Heart left ventricle (tissue), 16 donors: ENCODE measurements at places on chromosomes 2 and 18. TPM values are rescaled to one million over a fixed set of nuclear protein-coding genes. Genes with fewer than 3 reads are reported as not detected.

The ANXA4 gene
- 18.8 TPM for total RNA-seq

The IL1F10 gene
- not detected for total RNA-seq

The NPHP1 gene
- 5.0 TPM for total RNA-seq

The OXER1 gene
- 0.58 TPM for total RNA-seq

The TEKT4 gene
- total RNA-seq: 0.16 TPM

DNA sequence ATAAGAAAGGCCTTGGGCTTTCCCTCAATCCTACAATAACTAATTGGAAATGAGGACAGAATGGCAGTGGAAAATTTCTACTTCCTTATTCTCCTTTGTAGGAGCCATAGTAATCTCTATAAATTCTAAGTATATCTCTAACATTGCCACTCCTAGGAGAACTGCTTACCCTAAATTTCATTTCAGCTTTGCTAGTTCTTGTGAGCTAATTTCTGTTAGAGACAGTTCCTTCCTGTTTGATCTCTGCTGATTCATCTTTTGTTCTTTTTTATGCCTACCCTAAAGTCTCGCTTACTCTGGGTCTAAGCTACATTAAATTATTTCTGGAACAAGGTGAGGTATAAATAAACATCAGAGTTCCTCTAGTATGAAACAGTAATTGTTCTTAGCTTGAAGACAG, 25.7 kb downstream of the ABHD3 start:
- H3K36me3 ChIP-seq: peaks cover 6% of the 10 kb centered on the region
- no peak overlapping the region for H3K27ac ChIP-seq
- H3K27me3 ChIP-seq: no peaks in the 10 kb centered on the region
- no peak overlapping the region for H3K4me3 ChIP-seq
- DNase-seq: no peak

DNA sequence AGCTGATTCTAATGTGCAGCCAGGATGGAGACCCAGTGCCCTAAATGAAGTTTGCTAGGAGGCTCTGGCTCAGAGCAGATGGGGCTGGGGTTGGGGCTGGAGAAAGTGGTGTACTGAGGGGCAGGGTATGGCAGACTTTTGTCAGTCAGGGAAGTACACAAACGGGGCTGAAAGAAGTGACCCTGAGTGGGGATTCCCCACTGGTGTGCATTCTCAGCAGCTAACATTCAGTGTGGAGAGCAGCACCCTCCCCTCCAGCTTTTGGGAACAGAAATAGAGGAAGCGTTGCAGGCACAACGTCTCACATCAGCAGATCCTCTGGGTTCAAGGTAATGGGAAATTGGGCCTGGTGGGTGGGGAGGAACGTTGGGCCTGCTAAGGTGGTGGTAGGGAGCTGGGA, 89.1 kb upstream of the GCFC2 start:
- no peak overlapping the region for H3K4me3 ChIP-seq
- no peaks in the 10 kb centered on the region for H3K4me1 ChIP-seq
- no peak overlapping the region for H3K27ac ChIP-seq

DNA sequence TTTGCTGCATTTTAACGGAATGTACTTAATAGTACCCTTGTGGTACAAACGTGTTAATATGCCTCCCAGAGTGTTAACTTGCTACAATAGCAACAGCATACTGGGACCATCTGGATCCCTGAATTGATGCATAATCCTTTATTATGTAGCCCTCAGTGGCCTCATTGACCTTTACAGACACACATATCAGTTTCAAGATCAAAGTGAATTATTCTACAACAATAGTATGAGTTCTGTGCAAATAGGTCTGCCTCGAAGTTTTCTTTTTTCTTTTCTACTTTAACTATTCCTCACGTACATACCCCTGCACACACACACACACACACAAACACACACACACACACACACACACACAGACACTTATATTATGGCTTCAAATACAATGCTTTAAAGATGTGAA, 1622.1 kb downstream of the LRP1B start:
- no peak for DNase-seq
- H3K36me3 ChIP-seq: no peaks in the 10 kb centered on the region
- no peaks in the 10 kb centered on the region for H3K4me1 ChIP-seq
- no peak overlapping the region for H3K27ac ChIP-seq
- no peaks in the 10 kb centered on the region for H3K27me3 ChIP-seq

DNA sequence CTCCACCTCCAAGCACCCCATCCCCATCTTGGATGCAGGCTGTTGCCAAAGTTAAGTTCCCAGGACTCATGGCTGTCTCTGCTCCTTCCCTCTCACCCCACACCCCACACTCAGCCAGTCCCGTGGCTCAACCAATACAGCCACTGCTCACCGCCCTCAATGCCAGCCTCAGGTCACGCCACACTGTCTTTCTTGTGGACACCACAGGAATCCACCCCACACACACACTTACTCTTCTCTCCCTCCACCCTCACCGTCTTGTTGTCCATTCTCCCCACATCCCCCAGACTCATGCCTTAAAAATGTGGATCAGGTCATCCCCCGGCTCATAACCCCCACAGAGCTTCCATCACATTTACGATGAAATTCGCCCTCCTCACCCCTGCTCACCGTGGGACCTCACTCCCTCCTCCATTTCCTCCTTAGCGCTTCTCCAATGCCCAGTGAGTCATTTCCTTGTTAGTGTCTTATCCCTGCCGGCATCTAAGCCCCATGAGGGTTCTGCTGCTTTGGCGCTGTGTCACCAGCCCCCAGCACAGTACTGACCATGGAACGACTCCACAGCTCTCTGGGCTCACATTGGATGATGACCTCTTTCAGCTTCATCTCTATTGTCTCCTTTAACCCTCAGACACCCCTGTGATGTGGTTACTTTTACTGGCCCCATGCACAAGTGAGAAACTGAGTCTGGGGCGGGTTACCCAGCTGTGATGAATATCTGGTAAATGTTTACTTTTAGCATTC, 13.8 kb downstream of the MLPH start:
- no peaks in the 10 kb centered on the region for H3K4me1 ChIP-seq
- H3K36me3 ChIP-seq: no peaks in the 10 kb centered on the region
- no peak for DNase-seq
- H3K4me3 ChIP-seq: no peak overlapping the region
- H3K27ac ChIP-seq: no peak overlapping the region

DNA sequence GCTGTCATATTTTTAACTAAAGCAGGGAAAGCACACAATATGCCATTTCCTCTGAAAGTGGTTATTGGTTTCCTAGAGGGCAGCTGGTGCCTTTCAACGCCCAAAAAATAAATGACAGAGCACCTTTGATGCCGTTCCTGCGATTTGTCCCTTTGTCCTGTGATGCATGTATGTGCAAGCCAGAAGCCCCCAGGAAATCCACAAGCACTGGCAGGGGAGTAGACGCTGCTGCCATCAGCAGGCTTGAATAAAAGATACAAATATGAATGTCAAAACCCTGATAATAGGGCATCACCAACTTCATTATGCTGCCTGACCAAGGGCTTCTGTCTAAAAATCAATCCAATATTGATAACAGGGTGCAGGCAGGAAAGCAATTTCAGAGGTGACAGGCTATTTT, 246.1 kb downstream of the FBXO15 start:
- no peaks in the 10 kb centered on the region for H3K36me3 ChIP-seq
- H3K4me3 ChIP-seq: no peak overlapping the region
- no peak overlapping the region for H3K27ac ChIP-seq

DNA sequence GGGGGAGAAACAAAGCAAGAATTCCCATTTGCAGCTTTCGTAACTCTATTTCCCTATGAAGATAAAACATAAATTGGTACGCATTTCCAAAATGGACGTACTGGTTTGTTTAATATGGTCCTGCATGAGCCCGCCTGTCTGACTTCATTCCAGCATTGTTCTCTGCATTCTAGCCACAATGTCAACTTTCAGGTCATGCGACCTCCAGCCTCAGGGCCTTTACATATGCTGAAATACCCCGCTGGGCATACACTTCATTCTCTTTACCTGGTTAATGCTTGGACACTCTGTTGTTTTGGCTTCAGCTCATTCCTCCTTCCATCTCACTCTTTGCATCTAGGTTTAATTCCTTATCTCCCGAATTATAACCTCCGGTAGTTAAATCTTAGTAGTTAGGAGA, 103.7 kb upstream of the DNMT3A start:
- H3K4me1 ChIP-seq: no peaks in the 10 kb centered on the region
- no peak overlapping the region for H3K27ac ChIP-seq
- H3K27me3 ChIP-seq: no peaks in the 10 kb centered on the region
- H3K4me3 ChIP-seq: no peak overlapping the region
- DNase-seq: no peak

GRCh38 chr2:230048010-230048671, 20.6 kb downstream of the SLC16A14 start:
- H3K36me3 ChIP-seq: no peaks in the 10 kb centered on the region
- H3K4me3 ChIP-seq: no peak overlapping the region
- H3K4me1 ChIP-seq: peaks cover 8% of the 10 kb centered on the region
- H3K27ac ChIP-seq: no peak overlapping the region

DNA sequence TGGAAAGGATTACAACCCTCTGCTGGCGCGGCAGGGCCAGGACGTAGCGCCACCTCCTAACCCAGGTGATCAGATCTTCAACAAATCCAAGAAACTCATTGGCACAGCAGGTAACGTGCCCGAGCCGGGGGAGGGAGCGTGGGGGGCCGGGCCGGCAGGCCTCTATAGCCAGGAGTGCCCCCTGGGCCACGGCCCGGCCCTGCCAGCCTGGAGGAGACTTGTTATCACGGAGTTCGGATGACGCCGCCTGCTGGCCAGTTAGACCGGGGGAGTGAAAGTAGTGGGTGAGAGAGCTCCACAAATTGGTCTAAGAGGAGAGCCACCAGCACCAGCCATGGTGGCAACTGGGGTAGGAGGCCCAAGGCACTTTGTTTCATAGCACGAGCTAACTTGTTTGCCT, 8.6 kb upstream of the TMEM214 start:
- no peaks in the 10 kb centered on the region for H3K27me3 ChIP-seq
- DNase-seq: no peak
- H3K4me1 ChIP-seq: peaks cover 11% of the 10 kb centered on the region
- H3K27ac ChIP-seq: no peak overlapping the region
- H3K4me3 ChIP-seq: no peak overlapping the region

DNA sequence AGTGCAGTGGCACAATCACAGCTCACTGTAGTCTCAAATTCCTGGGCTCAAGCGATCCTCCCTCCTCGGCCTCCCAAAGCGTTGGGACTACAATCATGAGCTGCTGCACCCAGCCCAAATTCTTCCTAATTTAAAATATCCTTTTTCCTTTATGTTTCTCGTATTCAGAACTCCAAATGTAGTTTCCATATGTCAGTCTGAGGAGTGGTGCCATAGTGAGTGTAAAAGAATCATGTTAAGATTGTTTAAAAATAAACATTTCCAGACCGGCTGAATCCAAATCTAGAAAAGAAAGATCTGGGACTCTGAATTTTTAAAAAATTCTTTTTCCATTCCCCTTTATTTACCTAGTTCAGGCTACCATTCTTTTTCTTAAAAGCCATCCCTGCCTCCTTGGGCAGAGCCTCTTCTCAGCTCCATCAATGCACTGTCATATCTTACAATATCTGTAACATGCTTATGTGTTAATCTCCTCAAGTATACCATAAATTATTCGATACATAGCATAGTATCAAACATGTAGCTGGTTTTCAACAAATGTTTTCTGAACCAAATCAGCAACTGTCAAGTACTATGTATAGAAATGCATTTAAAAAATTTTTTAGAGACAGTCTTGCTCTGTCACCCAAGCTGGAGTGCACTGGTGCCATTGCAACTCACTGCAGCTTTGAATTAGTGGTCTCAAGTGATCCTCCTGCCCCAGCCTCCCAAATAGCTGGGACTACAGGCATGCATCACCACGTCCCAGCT, 31.3 kb downstream of the PTPN2 start:
- DNase-seq: no peak
- H3K36me3 ChIP-seq: no peaks in the 10 kb centered on the region
- no peak overlapping the region for H3K4me3 ChIP-seq
- H3K27ac ChIP-seq: no peak overlapping the region

DNA sequence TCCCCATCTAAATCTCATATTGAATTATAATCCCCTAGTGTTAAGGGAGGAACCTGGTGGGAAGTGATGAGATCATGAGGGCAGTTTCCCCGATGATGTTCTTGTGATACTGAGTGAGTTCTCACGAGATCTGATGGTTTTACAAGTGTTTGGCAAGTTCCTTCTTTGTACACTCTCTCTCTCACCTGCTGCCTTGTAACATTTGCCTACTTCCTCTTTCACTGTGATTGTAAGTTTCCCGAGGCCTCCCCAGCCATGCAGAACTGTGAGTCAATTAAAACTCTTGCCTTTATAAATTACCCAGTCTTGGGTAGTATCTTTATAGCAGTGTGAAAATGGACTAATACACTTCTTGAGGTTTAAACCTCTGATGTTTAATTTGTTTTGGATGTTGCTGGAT, 177.5 kb downstream of the CD8B2 start:
- H3K27ac ChIP-seq: no peak overlapping the region
- no peak overlapping the region for H3K4me3 ChIP-seq
- no peak for DNase-seq
- no peaks in the 10 kb centered on the region for H3K4me1 ChIP-seq

- no peak for DNase-seq
- no peak overlapping the region for H3K27ac ChIP-seq
- no peaks in the 10 kb centered on the region for H3K4me1 ChIP-seq
- no peaks in the 10 kb centered on the region for H3K27me3 ChIP-seq
Measured at GRCh38 chr18:59874166-59874565, 25.6 kb upstream of the PMAIP1 start.

GRCh38 chr18:47893939-47894699, 36.3 kb downstream of the SMAD2 start:
- H3K4me1 ChIP-seq: peaks cover 40% of the 10 kb centered on the region
- peaks cover 36% of the 10 kb centered on the region for H3K36me3 ChIP-seq
- H3K27ac ChIP-seq: peak overlapping the region; percentile 33
- no peaks in the 10 kb centered on the region for H3K27me3 ChIP-seq
- no peak for DNase-seq

- H3K4me3 ChIP-seq: no peak overlapping the region
- H3K36me3 ChIP-seq: no peaks in the 10 kb centered on the region
- peaks cover 21% of the 10 kb centered on the region for H3K4me1 ChIP-seq
- no peak for DNase-seq
Measured at GRCh38 chr2:43467891-43468290, 127.9 kb downstream of the THADA start.

DNA sequence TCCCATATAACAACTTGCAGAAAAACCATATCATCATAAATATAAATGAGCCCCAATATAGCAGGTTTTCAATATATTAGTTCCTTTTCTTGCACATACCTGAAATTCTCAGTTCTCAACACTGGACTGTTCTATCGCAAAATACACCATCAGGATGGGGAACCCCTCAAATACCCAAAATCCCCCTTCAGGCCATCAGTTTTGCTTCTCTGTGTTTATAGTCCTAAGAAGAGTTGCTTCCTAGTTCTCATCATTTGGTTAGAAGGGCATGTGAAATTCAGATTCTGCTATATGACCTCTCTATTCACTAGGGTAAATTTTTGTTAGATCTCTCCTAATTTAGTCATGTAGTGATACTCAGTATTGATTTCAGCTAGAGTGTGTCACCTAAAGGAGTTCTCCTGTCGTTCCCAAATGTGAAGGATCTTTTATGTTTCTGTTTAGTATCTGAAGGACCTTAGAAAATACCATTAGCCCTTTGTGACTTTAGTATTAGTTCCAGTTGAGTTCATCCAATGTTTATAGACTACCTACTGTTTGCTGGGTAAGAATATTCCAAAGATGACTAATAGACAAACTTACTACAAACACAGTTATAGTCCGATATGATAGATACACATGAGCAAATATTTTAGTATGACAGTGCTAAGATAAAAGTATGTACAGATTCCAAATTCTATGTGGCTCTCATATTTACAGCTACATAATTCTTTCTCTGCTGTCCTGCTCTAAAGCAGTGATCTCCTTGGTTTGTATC, 115.8 kb downstream of the TTC27 start:
- H3K36me3 ChIP-seq: peaks cover under 1% of the 10 kb centered on the region
- H3K27me3 ChIP-seq: no peaks in the 10 kb centered on the region
- no peak overlapping the region for H3K27ac ChIP-seq
- H3K4me1 ChIP-seq: peaks cover 11% of the 10 kb centered on the region

- no peak overlapping the region for H3K4me3 ChIP-seq
- H3K4me1 ChIP-seq: no peaks in the 10 kb centered on the region
- H3K27me3 ChIP-seq: no peaks in the 10 kb centered on the region
- H3K27ac ChIP-seq: no peak overlapping the region
Measured at GRCh38 chr2:119996148-119996547, 16.7 kb upstream of the EPB41L5 start.
